ENCODE measurements at places on chromosomes 12 and 14. TPM values are rescaled to one million over a fixed set of nuclear protein-coding genes. Genes with fewer than 3 reads are reported as not detected.

The ERBB3 gene
- 0.91 TPM for total RNA-seq

The NPC2 gene
- total RNA-seq = 167 TPM

The CD163 gene
- not detected for total RNA-seq

The HCAR3 gene
- not detected for total RNA-seq

The CLEC4D gene
- total RNA-seq = not detected

The HOXC4 gene
- 2.2 TPM for total RNA-seq

The TAS2R14 gene
- total RNA-seq = 9.1 TPM

The PLEKHD1 gene
- under 0.01 TPM for total RNA-seq
